GM12878 (cell line): ENCODE measurements at places on chromosomes 5 and 9. TPM values are rescaled to one million over a fixed set of nuclear protein-coding genes. Genes with fewer than 3 reads are reported as not detected.

GRCh38 chr5:62299600-62299999 lies 6.4 kb upstream of the KIF2A start:
- no peak for DNase-seq

GRCh38 chr9:33695856-33696255 lies 99.5 kb upstream of the PRSS3 start:
- DNase-seq, result no peak

DNA sequence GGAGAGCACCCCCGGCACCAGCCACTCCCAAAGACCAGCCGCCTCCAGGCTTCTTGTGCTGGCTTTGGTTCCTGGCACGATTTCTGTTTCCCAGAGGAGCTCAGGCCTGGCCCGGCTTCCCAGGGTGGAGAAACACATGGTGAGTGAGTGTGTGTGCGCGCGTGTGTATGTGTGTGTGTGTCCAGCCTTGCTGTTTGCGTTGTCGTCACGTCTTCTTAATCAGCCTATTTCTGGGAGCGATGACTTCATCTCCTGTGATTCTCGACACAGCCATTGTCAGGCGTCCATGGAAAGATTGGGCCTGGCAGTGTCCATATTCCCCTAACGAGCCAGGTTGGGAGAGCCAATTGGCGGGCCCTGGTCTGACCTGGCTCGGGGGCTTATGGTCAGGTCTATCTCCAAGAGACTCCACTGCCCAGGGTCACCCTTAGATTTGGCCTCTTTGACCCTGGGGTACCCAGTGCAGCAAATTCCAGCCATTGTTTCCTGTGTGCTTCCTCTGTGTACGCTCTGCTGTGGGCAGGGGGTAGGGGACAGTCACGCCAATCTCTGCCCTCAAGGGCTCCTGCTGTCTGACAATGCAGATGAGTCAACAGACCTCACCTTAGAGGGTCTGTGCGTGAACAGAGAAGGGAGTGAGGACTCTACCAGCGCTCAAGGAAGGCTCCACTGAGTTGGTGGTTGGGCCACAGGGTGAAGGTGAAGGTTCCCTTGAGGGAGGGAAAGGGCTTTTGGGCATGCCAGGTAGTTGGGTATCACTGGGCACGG lies 73.8 kb downstream of the DAB2IP start:
- DNase-seq, result no peak

DNAJC18 gene
- total RNA-seq, result 16.9 and 19.7 TPM in 2 replicates

DNA sequence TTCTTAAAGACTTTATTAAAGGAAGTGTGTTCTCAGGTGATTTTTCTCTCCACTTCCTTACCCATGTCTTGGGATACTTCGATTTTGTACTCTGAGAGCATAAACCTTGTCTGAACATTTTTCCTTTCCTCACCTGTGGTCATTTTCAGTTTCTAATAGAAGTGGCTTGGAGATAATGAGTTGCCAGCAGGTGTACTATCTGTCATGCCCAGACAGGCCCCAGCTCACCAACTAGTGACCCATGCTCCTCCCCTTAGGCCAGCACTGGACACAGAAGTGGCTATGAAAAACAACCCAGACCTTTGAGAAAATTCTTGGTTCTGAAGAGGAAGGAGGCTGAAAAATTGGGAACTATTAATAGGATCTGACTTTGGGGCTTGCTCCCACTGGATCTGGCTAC lies 49.2 kb upstream of the SMIM32 start:
- DNase-seq, result peak; percentile 20

DNA sequence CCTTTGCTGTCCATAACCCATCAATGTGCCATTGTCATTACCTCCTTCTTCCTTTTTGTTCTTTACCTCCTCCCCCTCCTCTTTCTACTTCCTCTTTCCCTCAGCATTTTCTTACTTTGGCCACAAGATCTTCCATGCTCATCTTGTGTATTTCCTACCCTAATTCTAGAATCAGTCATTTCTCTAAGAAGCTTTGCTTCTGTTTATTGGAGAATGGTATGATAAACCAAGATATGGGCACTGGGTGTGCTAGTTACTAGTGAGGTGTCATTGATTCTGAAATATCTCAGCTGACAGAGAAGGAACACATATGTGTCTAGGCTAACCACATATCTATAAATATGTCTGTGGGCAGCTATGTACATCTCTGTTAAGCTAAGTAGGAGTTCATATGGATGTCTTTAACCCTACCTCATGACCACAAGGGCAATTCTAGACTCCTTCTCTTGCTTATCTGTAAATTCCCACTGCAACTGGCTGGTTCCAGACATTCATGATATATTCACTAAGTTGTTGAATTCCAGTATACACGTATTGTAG lies 2051.3 kb upstream of the CDH9 start:
- no peak for DNase-seq
